ENCODE measurements at places on chromosomes 5 and 9.

- no peak for DNase-seq
These were observed 312.5 kb downstream of the PSAT1 start for GRCh38 chr9:78609450-78609849.

DNA sequence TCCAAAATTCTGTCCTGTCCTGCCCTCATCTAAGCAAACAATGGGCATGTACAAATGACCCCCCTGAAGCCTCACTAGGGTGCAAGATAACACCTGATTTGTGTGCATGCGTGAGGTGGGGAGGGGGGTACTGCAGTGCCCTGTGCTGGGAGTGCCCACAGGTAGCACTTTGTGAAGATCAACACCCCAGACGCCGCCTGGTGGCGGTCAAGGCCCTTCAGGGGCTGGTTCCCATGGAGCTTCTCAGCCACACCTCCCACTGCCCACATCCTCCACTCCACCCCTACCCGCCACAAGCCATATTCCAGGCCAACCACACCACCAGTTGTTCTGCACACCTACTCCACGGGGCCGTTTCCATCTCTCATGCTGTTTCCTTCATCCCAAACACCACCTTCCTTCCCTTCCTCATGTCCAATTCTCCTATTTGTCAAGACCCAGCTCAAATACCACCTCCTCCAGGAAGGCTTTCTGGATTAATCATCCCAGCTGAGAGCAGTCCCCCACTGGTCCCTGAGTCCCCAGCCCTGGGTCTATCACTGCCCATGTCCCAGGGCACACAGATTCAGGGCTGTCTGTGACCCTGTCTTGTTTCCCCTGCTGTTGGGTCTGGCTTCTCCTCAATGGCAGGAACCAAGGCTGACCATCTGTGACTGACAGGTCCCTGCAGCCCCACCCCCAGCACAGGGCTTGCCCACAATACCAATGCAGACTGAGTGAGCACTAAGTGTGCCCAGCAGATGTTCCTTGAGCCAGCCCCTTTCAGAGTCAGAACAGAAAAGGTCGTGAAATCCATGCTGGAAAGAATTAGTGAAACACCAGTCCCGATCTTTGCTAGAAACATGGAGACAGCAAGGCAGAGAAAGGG is 178.4 kb downstream of the PAX5 start:
- DNase-seq, result no peak

- no peak for DNase-seq
These were observed 133.2 kb downstream of the PAX5 start for GRCh38 chr9:36900856-36901220.

GRCh38 chr5:67166460-67167285 is 29.9 kb downstream of the CD180 start:
- DNase-seq, result no peak

- no peak for DNase-seq
These were observed 68.7 kb downstream of the PLPPR1 start for GRCh38 chr9:101097210-101097609.

- no peak for DNase-seq
These were observed 1.2 kb downstream of the LCN15 start for GRCh38 chr9:136762915-136763648.

All from GOT3 (cell line).